ACHN (cell line): ENCODE measurements at places on chromosomes 2 and 18.

GRCh38 chr2:133167990-133168389 lies 400.3 kb downstream of the NCKAP5 start:
- no peak for DNase-seq

DNA sequence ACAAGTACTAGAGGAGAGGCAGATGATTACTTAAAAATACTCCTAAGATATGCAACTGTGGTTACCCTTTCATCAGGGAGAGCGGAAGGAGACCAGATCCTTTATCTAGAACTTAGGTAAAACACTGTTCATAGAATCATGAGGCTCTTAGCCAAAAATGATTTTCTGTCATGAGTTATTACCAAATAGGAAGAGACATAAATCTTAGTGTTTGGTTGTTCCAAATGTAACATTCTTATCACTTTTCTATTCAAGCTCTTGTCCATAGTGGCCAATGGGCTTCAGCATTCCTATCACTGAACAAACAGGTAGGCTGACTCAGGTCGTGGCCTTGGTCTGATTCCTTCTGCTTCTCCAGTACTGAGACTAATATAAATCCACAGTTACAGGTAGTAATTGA lies 38.5 kb downstream of the RPRD1A start:
- DNase-seq: no peak

DNA sequence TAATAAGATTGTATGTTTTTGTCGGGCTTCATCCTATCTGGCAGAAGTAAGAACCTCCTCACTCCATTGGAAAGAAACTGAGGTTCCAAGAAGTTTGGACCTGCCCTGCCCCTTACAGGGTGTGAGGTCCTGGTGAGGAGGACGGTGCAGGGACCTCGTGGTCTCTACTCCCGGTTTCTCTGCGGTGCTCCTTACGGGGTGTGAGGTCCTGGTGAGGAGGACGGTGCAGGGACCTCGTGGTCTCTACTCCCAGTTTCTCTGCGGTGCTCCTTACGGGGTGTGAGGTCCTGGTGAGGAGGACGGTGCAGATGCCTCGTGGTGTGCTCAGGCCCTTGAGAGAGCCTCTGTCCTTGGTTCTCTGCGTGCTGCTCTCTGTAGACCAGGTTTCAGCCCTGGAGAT lies 5.2 kb downstream of the CTDP1 start:
- no peak for DNase-seq

DNA sequence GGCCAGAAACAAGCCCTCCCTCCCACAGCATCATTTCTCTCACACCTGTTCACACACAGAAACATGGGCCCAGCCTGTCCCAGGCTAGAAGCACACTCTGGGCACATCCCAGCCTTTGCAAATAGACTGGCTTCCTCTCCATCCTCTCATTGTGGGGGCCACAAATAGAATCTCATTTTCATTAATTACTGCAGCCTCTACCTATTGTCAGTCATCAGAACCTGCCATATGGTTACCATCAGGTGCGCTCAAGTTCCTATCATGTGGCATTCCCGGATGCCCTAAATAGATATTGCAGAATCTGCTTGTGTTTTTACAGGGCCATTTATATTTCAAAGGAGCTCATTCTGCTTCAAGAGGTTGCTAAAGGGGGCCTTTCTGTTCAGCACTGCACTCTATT lies 460.7 kb downstream of the BCL11A start:
- no peak for DNase-seq

DNA sequence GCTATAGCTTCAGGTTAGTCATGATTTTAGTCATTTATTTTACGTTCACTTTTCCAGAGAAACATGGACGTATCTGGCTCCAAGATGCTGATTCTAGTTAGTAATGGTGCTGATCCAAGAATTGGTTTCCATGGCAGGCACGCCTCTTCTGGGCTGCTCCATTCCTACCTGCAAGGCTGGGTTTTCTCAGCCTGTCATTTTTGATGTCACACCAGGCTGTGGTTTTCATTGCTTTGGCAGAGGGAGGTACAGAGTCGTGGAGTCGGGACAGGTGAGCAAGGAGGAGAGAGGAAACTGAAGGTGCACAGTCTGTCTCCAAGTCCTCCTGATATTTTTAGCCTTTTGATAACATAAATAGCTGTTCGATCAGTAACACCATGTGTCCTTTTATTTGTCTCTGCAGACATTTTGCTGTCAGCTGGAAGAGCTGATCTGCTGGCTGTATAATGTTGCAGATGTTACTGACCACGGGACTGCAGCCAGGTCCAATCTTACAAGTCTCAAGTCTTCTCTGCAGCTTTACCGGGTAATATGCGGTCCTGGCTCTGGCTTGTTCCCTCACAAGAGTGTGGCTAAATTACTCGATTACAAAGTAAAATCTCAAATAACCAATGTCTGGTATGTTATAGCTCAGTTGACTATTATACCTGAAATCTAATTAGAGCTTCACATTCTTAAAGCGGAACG lies 17.8 kb downstream of the CEP68 start:
- DNase-seq: no peak

GRCh38 chr2:198656869-198657268 lies 800.9 kb downstream of the SATB2 start:
- no peak for DNase-seq

DNA sequence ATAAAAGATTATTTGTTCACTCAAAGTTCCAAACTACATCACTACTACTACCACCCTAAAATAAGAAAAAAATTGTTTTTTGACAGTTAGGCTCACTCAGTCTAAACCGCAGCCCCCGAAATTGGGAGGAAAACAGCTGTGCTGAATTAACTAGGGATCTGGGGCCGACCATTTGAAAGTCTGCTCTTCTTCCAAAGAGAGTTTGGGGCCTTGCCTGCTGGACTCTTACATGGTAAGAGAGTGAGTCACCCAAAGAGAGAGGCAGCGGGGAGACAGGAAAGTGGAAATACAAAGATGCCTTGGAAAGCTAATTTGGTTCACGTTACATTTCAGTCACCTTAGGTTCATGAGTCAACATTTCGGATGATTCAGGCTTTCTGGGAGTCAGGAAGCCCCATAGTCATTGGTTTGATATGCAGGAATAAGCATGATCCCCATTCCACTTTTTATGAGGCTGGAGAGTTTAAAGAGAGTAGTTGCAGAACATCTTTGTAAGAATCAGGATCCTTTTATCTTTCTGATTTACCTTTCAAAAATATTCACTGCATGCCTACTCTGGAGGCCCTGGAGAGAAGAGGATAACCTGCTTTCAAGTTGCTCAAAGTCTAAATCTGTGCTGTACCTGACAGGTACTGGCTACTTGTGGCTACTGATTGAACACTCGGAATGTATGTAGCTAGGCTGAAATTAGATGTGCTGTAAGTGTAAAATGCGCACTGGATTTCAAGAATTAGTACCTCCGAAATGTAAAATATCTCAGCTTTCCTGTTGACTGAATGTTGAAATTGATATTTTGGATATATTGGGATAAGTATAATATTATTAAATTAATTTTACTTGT lies 995 bp upstream of the RTN4 start:
- DNase-seq: peak; percentile 100

DNA sequence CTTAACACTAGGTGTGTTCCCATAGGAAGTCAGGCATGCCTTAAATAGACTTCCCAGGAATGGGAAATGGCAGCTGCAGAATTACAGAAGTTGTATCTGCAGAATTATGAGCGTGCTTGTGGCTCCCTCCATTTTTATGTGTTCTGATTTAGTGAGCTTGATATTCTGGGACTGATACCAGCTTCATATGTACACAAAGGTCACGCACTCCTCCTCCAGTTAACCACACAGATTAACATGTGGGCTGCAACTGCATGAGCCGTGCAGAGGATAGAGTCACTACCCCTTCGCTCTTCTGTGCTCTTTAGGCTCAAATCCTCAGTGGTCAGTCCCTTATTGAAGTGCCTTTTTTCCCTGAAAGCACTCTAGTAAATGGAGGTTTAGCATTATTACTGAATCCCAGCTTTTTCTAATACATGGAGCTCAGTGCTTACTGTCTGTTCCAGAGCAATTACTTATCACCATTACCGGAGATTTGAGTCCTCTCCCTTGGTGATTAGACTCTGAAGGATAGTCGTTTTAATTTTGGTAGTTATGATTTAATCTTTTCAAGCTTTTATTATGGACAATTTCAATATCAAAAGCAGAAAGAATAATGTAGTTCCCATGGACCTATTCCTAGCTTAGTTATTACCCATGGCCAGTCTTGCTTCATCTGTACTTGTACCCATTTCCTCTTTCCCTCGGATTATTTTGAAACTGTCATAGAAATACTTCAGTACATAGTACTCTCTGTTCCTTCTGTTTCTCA lies 238.3 kb downstream of the PRKCE start:
- DNase-seq: no peak

GRCh38 chr18:44725300-44726058 lies 44.8 kb downstream of the SETBP1 start:
- DNase-seq: no peak

- DNase-seq: no peak
Observed at GRCh38 chr2:235851828-235852525, 316.2 kb downstream of the GBX2 start.

GRCh38 chr2:101380376-101380775 lies 6.9 kb downstream of the CREG2 start:
- peak; percentile 83 for DNase-seq

DNA sequence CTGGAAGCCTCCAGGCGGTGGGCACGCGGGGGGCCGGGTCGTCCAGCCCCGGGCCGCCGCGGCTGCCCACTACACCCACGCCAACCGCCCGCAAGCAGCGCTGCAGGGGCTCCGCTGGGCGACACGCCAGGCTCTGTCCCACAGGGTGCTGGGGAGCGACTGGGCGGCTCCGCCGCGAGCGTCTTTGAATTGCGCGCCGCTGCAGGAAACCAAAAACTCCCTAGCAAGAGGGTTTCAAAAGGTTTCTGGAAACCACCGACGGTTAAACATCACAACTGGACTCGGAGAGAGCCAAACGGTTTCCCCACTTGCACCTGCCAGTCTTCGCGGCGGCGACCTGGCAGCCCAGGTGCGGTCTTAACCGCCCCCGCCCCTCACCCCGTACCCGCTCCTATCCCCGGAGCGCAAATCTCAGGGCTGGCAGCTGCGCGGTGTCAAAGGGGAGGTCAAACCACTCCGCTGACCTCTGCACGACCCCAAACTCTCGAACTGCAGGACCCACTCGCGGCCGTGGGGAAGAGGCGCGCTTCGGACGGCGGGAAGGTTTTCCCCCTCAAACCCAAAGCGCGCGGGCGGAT lies 1.0 kb downstream of the CXCR4 start:
- peak; percentile 12 for DNase-seq

- DNase-seq: no peak
Observed at GRCh38 chr2:189143925-189144324, 35.6 kb downstream of the COL5A2 start.

DNA sequence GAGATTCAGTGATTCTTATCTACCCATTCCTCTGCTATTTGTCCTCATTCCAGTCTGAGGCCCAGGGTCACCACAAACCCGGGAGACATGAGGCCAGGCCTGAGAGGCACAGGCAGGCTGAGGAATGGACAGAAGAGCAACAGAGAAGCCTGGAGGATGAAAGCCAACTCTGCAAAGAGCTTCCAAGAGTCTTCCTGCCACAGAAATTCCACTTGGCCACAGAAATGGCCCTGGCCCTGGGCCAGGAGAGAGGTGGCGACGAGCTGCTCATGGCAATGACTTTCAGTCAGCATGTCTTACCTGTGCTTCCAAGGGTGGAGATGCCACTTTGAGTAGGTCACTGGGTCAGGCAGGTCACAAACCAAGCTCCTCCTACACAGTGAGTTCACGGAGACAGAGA lies 155.3 kb upstream of the PKDCC start:
- no peak for DNase-seq

DNA sequence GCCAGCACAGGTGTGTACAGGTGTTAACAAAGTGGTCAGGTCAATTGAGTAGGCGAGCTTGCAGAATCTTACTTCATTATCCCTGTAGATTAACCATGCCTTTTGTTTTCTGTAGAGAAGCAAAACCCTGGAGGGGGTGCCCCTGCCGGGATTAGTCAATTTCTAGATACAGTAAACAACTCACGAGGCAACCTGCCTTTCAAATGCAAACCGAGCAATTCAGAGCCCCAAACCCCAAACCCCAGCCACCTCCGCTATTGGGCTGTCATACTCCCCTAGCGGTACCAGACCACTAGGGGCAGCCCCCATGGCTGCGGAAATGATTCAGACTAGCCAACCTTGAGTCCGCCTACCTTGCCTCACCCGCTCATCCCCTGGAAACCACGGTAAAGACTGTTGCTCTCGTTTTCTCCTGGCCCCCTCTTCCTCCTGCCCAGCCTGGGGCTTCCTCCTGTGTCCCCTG lies 61.4 kb upstream of the KIF5C start:
- DNase-seq: no peak

DNA sequence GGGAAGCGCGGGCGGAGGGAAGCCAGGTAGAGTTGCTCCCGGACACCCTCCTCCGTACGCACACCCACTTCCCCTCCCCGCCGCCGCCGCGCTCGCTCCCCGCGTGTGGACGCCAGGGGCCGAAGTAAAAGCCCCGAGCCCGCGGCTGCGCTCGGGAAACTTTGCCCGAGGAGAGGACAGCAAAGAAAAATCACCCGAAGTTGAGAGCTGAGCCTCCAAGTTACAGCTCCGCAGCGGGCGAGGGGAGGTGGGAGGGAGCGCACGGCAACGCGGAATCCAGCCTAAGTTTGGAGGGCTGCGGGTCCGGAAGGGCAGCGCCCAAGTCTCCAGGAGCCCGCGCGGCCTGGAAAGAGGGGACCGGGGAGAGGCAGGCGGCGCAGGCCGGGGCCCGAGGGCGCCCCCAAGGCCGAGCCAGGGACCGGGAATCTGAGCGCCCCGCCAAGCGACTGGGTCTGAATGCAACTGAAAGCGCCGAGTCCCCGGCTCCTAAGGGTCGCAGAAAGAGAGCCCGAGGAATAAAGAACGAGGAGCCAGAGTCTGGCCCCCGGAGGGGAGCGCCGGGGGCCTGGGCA lies 706 bp upstream of the BCL11A start:
- DNase-seq: peak; percentile 18

DNA sequence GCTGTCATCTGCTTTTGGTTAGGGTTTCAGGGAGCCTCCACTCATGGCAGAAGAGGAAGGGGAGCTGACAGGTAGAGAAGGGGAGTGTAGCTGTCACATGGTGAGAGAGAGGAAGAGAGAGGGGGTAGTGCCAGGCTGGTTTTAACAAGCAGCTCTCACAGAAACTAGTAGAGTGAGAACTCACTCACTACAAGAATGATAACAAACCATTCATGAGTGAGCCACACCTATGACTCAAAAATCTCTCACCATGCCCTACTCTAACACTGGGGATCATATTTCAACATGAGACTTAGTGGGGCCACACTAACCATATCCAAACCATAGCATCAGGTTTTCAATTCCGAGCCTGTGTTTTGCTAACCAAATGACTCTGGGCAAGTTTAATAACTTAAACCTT lies 274.9 kb upstream of the VWC2L start:
- DNase-seq: no peak

DNA sequence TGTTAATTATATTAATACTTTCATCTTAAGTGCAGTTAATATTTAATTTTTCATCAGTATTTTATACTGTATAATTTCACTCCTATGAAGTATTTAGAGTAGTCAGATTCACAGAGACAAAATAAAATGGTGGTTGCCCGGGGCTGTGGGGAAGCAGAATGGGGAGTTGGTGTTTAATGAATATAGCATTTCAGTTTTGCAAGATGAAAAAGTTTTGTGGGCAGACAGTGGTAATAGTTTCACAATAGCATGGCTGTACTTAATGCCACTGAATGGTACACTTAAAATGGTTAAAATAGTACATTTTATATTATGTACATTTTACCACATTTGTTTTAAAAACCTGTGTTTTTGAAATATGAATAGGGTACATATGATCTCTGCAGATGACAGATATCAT lies 31.2 kb downstream of the CFAP221 start:
- DNase-seq: no peak
